Stimulated activated CD4-positive, alpha-beta T cell treated with anti-CD3 and anti-CD28 coated beads, Interleukin-2, amount 100 ng/mL, for 24 hours (primary cell): ENCODE measurements at places on chromosomes 5 and 9.
A peak's percentile ranks its signal among the peaks of the same experiment; 100 is the strongest.

- no peak for DNase-seq
These were observed 129.1 kb upstream of the FBN2 start for GRCh38 chr5:128667152-128667551.

DNA sequence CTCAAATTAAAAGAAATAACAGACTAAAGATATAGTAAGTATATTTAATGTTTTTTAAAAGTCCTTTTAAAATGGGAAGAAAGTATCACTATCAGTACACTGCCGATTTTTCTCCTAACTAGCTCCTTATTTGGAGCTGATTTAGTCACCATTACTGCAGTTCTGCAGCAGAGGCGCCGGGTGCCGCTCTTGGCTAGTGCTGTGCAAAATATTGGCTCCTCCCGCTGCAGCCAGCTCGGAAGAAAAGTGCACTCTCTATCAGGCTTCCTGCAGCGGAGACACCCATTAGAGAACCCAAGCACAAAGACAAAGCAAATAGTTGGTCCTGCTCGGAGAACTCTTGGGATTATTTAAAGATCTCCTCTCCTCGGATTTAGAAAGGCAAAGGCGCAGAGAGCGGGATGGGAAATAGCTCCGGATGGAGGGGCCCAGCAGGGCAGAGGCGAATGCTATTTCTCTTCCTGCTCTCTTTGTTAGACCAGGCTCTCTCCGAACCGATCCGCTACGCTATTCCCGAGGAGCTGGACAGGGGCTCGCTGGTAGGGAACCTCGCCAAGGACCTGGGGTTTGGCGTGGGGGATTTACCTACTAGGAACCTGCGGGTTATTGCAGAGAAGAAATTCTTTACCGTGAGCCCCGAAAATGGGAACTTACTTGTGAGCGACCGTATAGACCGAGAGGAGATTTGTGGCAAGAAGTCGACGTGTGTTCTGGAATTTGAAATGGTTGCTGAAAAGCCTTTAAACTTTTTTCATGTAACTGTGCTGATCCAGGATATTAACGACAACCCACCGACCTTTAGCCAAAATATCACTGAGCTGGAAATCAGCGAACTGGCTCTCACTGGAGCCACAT is at the start of gene PCDHGB3:
Gene PCDHGB3, plus strand, starts transcription at position 249 of the 855 bp plus-strand sequence. Its CDS starts 153 bp downstream, at position 402.
- DNase-seq: no peak

DNA sequence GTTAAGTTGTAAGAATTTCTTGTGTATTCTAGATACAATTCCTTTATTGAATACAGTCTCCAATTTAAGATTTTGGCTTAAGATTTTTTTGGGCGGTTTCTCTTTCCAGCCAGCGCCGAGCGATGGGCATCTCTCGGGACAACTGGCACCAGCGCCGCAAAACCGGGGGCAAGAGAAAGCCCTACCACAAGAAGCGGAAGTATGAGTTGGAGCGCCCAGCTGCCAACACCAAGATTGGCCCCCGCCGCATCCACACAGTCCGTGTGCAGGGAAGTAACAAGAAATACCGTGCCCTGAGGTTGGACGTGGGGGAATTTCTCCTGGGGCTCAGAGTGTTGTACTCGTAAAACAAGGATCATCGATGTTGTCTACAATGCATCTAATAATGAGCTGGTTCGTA is 278.7 kb upstream of the TARS1 start:
- DNase-seq: no peak

- no peak for DNase-seq
These were observed 179.8 kb downstream of the ROR2 start for GRCh38 chr9:91770229-91770628.

GRCh38 chr5:178324481-178325310 is 92.1 kb upstream of the PHYKPL start:
- no peak for DNase-seq

DNA sequence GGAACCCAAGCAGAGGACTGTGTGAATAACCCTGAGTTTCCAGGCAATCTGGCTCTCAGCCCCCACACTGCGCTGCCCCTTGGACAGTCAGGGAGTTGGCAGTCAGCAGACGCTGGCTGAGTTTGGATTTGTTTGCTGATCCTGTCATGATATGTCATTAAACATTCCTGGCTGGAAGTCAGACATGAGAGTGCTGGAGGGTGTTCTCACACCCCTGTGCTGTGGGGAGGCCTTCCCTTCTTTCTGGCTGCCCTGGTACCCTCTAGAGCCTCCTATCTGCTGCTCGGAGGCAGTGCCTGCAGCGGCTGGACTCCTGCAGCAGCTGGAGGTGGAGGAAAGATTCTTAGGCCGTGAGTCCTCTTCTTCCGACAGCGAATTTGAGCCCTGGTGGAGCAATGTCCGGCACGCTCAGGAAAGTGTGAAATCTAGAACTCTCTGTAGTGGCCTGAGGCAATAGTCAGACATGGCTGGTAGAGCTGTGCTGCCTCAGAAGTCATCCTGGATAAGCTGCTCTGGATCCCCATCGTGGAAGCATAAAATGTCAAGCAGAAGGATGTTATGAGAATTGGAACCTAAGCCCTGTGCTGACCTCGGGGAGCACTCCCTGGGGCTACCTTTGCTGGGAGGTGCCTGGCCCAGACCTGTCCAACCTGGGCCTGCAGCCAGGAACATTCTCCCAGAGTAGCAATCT is 72.0 kb downstream of the PDE8B start:
- no peak for DNase-seq

- no peak for DNase-seq
These were observed 17.0 kb upstream of the SEMA4D start for GRCh38 chr9:89514956-89515355.

GRCh38 chr9:92232190-92232589 is 61.3 kb downstream of the IARS1 start:
- DNase-seq: no peak

GRCh38 chr5:154937718-154938466 is at the start of gene GEMIN5:
TSS of gene GEMIN5 (minus strand) at chr5:154938211. CDS start at chr5:154938133, 78 bp downstream.
- DNase-seq: peak; percentile 85

GRCh38 chr5:56608217-56608925 is 207.0 kb upstream of the MAP3K1 start:
- DNase-seq: no peak

DNA sequence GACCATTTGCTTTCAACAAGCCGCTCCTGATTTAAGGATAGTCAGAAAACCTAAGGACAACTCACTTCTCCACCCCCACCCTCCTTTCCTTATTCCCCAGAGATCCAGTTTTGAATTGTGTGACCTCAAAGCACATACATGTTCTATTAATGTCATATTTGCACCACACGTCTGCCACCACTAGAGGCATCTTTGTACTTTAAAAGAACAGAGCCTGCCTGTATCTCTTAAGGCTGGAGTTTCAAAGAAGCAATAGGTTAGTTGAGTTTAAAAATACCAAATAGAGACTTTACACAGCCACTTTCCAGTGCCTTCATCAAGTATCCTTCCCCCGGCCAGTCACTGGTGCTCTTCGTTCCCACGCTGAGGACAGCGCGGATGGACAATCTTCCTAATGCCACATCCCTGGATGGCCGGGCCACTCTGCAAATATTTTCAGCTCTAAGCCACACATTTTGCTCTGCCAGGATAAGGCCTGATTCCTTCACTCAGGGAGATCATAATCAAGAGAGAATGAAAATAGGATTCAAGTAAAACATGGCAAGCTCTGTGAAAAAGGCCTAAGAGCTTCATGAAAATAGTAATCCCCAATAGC is 146.3 kb downstream of the SNCAIP start:
- no peak for DNase-seq

DNA sequence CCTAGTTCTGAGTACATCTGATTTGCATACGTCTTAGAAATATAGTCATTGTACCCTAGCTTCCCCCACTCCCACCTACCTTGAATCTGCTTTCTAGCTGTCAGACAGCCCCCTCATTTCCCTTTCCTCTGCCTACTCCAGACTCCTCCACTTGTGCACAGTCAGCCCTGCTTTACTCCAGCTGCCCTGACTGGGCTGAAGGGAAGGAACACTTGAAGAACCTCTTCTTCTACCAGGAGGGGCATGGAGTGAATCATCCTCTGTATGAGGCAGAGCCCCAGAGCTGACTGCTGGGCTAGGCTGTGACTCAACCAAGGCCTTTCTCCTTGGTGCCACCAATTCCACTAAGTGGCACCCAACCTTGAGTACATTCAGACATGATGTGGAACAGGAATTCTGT is 18.1 kb upstream of the ZFR start:
- DNase-seq: peak; percentile 63

GRCh38 chr5:90518661-90519060 is 10.7 kb downstream of the LYSMD3 start:
- no peak for DNase-seq

GRCh38 chr5:7261049-7261448 is 134.9 kb upstream of the ADCY2 start:
- no peak for DNase-seq

- DNase-seq: no peak
These were observed at the start of gene LEAP2 for GRCh38 chr5:132873119-132873929. TSS of gene LEAP2 (plus strand) at chr5:132873668. CDS start at chr5:132873695, 27 bp downstream.

DNA sequence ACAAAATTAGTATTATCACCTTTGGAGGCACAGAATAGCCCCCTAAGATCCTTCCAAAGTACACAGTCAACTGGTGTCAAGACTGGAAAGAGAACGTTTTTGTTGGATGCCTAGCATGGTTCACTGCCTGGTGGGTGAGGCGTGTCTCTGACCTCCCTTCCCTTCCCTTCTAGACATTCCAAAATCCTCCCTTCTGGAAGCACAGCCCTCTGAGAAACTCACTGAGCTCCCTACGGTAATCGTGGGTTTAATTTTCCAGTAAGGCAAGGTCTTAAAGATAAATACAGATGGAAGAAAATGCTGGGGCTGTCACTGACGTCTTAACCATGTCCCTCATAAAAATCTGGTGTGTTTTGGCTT is 138.8 kb downstream of the LIFR start:
- DNase-seq: no peak

DNA sequence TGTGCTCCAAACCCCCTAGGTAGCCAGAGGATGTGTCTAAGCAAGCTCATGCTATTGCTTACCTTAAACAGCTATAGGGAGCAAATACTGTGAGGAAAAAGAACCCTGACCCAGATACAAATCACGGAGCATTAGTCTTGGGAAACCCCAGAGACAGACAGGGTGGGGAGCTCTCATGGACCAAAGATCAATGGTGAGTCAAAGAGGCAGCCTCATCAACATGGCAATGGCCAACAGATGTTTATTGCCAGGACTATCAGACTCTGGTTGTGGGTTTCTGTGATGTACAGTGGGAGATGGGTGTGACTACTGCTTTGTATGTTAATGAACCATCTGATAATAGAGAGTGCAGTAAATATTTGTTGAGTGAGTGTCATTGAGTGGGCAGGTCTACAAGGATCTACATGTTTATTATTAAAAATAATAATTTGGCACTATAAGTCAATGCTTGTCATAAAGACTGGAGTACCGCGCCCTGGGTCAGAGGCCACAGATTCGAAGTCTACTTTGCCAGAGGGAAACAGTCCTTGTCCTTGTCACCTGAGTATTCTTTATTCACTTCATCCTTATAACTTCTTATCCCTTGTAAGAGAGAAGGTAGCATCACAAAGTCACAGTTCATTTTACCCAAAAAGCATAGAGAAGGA is 56.5 kb upstream of the RAI14 start:
- no peak for DNase-seq

DNA sequence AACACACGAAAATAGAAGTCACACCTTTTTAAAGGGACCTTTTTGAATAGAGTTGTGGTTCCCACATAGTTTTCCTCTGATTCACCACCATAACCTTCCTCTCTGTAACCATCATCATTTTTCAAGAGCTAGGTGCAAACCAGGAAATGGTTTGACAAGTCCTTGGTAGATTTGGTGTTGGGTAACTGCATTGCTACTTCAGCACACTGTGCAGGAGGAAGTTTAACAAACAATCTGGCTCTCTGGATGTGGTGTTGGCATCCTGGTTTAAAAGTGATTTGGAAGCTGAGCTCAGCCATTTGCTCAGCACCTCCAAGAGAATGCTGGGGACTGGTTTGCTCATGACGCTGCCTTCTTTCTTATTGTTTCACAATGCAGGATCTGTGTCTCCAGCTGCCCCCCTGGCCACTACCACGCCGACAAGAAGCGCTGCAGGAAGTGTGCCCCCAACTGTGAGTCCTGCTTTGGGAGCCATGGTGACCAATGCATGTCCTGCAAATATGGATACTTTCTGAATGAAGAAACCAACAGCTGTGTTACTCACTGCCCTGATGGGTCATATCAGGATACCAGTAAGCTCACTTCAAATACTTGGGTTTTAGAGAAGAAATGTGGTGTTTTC is 213.1 kb downstream of the RFK start:
- DNase-seq: no peak

DNA sequence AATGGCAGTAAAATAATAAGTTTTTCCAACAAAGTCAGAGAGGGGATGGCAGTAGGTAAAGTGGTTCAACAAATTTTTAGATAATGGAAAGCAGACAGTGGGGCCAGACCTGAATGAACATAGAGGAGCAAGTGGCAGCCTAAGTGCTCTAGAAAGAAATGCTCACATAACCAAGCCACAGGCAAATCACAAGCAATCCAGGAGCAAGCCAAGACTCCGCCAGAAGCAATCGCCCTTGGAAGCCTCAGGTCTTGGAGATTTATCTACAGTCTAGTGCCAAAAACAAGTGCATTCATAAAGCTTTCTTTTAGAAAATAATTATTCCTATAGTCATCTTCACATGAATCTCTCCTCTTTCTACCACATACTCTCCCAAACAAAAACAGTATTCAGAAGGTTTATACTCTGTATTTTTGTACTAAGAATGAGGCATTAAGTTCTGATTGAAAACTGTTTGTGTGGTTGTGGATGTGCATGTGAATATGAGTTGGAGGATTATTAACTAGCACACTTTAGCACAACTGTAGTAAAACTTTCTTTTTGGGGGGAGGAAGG is 375.5 kb downstream of the CDH9 start:
- no peak for DNase-seq

- DNase-seq: no peak
These were observed 167.3 kb downstream of the GNAQ start for GRCh38 chr9:77864211-77864889.

- no peak for DNase-seq
These were observed 186.3 kb downstream of the TLE4 start for GRCh38 chr9:79757881-79758669.

- no peak for DNase-seq
These were observed 39.0 kb upstream of the TARS1 start for GRCh38 chr5:33401482-33402390.

DNA sequence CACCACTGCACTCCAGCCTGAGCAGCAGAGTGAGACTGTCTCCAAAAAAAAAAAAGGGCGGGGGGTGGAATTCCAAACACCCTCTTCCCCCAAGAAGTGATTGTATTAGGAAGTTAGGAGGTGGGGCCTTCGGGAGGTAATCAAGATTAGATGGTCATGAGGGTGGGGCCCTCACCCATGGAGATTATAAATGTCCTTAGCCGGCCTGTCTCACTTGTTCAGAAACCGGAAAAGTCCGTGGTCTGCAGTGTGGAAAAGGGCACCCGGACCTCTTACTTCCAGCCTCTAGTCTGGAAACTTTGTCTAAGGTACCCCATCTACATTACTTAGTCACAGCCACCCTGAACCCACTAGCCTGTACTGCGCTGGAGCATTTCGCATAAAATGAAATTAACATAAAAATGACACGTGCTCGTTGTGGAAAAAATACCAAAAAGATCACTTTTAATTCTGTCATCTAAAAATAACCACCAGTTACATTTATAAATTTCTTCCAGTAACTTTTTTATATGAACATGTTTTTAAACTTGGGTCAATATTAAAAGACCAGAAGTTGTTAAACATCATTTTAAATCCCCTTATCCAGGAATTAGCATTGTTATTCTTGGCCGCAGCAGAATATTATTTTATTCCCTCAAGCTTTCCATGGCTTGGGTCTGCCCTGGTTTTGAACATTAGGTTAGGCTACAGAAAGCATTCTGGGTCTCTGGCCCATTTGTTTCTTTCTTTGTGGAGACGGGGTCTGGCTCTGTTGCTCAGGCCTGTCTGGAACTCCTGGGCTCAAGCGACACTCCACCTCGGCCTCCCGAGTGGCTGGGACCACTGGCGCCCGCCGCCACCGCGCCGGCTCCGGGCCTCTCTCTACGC is 1.2 kb upstream of the CKS2 start:
- DNase-seq: no peak
